M059J (cell line): ENCODE measurements at places on chromosomes 11 and 22.

DNA sequence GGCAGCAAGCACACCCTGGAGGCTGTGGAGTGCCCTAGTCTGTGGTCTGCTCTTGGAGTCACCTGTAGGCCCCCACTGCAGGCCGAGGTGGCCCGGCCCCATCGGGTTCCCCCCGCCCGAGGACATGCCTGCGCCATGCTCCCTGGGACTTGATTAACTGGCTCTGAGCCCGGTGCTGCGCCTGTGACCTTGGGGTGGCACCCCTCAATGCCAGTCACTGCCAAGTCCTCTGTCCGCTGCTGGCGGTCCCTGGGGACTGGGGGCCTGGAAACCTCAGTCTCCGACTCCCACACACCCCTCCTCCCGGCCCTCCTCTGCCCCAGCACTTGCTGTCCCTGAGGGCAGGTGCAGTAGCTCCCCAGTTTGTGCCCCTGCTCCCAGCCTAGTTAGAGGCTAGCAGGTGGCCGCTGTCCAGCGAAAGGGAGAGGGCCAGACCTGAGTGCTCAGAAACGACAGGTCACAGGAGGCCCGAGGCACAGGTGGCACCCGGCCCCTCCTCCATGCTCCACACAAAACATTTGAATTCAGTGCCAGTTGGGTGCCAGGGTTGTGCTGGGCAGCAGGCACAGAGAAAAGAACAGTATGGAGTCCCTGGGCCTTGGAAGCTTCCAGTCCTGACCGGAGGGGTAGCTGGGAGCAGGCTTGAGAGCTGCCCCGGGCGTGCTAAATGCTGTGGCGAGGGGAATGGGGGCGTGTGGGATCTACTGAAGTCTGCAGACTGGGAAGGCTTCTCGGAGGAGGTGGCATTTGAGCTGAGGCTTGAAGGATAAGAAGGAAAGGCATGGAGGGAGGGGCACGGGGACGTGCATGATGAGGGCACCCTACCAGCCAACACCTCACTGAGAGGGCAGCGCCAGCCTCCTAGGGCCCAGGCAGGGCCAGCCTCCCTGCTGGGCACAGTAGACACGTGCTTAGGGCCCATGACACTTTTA lies 16.4 kb upstream of the FLRT1 start:
- no peak for DNase-seq

DNA sequence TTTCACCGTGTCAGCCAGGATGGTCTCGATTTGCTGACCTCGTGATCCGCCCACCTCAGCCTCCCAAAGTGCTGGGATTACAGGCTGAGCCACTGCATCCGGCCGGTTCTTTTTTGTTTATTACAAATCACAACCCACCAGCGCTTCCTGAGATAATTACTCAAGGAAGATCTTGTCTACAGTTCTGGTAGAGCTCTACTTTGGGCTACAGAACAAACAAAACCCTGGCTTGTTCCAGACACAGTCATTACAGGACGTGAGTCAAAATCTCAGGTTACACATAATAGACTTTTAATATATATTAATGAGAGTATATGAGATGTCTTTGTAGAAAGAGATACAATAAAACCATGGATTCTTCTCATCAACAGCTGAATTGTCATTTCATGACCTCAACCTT lies 42.8 kb upstream of the NUP50 start:
- DNase-seq, result peak; percentile 8

GRCh38 chr11:794766-795633 lies 3.1 kb downstream of the SLC25A22 start:
- DNase-seq, result no peak

GRCh38 chr11:100316952-100317351 lies 370.1 kb upstream of the ARHGAP42 start:
- no peak for DNase-seq

DNA sequence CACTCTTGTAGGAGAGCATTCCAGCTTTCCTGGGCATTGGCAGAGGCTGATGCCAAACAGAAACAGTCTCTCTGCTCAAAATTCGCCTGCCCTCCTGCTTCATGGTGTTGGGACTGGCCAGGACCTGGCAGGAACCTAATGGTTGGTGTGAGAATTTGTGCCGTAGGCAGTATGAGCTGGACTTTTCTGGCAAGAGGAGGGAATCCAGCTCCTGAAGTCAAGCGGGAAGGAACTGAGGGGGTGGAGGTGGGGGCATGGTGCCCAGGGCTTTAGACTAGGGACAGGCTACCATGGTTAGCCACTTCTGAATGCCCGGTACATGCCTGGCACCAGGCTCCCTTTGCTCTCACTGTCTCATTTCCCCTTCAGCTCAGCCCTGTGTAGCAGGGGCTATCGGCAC lies 6.9 kb upstream of the TOMM22 start:
- peak; percentile 63 for DNase-seq

GRCh38 chr11:73249304-73249703 lies 22.8 kb upstream of the P2RY6 start:
- DNase-seq, result peak; percentile 89

- no peak for DNase-seq
Observed at GRCh38 chr11:119626871-119627270, 102.1 kb downstream of the NECTIN1 start.

GRCh38 chr22:35150183-35151107 lies 84.5 kb downstream of the ISX start:
- DNase-seq, result peak; percentile 36

DNA sequence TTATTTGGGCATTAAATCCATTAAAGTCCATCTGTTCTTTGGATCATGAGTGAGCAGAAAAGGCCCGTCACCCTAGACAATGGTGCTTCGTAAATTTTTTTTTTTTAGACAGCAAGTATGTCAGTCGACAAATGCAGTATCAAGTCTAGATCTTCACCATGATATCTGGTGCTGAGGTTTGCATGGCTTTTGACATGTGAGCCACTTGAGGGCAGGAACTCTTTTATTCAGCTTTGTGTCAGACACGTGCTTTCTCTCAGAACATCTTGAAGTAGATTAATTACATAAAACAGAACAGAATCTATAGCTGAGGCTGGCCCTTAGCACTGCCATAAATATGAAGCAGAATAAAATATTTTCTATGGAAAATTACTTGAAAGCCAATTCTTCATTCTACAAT lies 62.9 kb upstream of the CARD18 start:
- DNase-seq, result no peak

DNA sequence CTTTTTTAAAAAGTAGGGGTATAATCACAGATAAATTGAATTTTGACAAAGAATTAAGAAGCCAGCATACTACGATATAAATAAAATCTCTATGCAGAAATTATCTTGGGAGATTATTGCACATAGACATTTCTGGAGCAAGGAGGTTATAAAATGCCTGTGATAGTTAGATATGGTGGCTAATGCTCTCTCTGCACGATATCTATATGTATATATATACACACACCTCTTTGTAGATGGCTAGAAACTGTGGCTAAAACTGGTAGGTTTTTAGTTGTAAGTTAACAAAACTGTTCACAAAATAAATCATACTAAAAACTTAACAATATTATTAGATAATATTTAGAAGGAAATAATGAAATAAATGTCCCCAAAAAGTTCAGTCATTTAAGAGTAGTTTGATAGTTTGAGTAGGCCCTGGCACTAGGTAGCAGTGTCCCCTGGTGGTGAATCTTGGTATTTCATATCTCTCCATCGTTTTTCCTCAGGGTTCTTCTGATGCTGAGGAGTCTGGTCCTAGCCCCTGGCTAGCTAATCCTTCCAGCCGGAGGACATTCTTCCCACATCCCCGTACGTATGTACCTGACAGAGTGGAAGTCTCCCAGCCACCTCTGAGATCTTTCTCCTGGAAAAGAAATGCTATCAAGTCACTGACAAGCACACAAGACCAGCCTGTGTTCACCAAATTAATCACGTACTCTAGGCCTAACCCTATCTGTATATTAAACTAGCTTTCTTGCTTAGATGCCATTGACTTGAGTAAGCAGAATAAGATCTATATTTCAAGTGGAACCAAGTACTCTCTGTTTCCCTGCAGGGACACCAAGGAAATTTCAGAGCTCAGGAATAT lies 32.2 kb downstream of the ART5 start:
- DNase-seq, result peak; percentile 49

GRCh38 chr11:127338380-127339259 lies 338.1 kb upstream of the KIRREL3 start:
- peak; percentile 18 for DNase-seq

DNA sequence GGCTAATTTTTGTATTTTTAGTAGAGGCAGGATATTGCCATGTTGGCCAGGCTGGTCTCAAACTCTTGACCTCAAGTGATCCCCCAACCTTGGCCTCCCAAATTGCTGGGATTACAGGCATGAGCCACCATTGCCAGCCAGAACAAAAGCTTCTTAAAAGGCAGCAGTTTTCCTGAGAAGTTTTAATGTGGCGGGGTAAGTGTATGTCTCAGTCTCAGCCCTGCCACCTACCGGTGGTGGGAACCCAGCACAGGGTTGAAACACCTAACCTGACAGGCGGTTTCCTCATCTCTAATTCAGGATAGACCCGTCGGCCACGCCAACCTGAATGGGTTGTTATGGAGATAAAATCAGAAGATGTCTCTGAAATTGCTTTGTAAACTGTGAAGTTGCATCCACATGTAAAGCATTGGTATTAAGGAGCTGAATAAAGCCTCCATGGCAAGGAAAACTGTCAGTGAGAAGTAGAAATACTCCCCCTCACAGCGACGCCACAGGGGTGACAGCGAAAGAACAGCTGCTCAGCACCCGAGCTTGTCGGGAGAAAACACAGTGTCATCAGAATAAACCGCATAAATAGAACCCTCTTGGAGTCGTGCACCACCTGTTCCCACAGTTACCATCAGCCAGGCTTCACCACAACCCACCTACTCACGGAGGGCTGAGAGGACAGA lies 165.9 kb upstream of the NCAM1 start:
- DNase-seq, result peak; percentile 29

GRCh38 chr22:31230155-31230870 lies 18.2 kb downstream of the LIMK2 start:
- DNase-seq, result no peak

DNA sequence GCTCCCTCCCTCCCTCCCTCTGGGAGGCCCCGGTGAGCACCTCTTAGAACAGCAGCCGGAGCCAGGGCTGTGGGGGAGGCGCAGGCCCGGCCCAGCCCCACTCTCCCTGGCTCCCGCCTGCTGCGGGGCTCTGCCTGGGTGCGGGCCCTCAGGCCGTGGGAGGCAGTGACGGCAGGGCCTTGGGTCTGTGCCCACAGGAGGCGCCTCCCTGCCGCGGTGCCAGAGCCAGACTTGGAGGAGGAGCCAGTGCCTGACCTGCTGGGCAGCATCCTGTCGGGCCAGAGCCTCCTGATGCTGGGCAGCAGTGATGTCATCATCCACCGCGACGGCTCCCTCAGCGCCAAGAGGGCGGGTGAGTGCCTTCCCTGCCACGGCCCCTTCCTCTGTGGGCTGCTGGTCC lies 9.5 kb downstream of the IRF7 start:
- peak; percentile 40 for DNase-seq

DNA sequence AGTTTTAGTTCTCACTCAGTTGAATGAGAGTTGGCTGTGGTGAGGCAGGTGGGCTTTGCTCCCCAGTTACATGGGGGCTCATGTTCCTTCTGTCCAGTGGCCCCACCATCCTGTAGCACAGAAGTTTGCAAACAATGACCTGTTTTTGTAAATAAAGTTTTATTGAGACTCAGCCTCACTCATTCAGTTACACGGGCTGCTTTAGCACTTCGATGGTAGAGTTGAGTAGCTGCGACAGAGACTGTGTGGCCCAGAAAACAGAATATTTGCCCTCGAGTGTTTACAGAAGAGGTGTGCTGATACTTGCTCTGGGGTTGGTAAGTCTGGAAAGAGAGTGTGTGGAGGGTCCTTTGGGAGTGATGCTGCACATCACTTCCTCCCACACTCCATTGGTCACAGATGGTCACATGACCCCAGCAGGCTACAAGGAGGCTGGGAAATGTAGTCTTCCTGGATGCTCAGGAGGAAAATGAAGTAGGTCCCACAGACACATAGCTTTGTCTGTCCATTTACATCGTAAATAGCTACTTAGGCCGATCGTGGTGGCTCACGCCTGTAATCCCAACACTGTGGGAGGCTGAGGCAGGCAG lies 34.6 kb downstream of the IFT27 start:
- DNase-seq, result peak; percentile 10

DNA sequence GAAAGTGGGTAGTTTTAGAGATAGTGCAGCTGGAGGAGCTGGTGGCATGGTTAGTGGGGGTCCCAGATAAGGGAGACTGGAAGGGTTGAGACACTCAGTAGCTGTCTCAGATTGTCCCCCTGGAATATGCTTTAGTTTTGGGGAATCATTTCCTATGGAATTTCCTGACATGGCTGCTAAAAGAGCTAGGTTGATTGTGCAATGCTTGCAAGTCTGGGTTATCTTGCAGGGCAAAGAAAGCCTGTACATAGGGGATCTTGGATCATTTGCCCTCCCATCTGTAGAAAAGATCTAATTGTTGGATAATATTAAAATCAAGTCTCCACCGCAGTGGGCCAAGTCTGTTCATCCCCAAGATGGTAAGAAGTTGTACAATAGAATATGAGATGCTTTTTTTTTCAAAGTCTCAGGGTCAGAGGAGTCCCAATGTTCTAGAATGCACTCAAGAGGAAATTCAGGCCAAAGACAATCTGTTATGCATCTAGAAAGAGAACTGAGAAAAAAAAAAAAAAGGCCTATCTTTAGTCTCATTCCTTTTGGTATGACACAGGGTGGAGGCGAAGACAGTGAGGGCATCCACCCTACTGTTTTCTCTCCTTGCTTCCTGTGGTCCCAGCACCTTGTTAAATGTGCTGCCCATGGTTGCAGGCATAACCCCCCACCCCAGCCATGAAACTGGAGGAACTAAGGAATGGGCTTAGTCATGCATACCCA lies 20.2 kb downstream of the MS4A6E start:
- DNase-seq, result no peak

DNA sequence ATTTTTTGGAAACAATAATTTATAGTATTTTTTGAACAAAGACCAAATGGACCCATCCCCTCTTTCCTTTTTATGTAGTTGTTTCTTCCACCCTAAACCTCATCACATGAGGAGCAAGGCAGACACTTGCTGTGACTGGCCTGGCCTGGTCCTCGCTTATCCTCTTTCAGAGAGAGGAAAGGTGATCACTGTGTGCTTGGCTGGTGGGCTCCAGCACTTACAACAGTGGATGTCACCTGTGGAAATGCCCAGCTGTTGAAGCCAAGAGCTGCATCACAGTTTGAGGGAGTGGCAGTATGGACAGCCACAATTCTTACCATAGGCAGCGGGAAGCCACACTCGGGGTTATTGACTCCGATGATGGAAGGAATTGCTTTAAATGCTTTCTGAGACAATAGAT lies 185.7 kb downstream of the BCR start:
- no peak for DNase-seq

DNA sequence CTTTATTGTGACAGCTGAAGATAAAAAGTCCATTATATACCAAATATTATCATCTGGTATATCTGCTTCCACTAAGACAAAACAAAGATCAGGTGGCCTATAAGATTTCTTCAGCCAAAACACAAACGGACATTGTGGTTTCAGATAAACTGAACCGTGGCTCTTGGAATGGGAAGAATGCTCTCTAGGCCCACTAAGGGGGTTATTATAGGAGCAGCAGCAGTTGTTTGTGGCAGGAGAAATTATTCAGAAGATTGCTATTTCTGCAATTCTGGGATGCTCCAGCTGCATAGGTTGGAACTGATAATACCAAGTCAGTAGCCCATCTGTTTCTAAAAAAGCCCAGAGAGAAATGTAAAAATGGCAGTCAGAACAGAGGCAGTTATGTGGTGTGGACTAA lies 145.3 kb downstream of the NCAM1 start:
- DNase-seq, result peak; percentile 44

- no peak for DNase-seq
Observed at GRCh38 chr11:45265969-45266675, 20.0 kb downstream of the SYT13 start.
